ENCODE measurements at places on chromosomes 4 and X.

- DNase-seq: peak; percentile 15
These were observed 8.2 kb downstream of the RTL3 start for GRCh38 chrX:78650906-78651437.

DNA sequence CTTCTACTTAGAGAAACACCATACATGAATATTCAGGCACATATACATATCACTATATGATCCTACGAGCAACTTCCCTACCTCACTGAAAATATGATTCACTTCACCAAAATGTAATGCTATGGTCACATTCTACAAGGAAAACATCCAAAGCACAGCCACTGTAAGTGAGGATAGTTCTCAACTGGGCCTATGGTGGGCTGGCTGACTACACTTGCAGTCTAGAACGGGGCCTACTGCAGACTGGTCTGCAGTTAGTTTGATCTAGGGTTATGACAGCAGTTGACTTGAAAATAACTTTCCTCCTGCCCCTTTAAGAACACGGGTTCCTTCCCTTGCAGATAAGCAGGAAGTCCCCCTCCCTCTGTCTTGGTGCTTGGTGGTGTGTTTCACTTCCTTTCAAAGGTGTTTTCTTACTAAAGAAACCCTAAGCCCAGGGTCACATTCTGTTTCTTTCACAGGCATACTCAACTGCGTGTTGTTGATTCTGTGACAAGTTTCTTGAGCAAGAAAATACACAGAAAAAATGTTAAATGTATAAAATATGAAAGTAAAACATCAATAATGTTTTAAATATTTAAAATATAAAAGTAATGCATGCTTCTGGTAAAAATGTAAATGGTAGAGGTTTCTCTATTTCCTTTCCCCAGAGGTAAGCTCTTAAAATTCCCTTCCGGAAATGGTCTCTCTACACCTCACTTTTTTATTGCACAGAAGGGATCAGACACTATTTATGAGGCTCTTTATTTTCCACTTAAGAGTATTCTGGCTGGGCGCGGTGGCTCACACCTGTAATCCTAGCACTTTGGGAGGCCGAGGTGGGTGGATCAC lies 18.0 kb upstream of the TMSB4X start:
- peak; percentile 83 for DNase-seq

DNA sequence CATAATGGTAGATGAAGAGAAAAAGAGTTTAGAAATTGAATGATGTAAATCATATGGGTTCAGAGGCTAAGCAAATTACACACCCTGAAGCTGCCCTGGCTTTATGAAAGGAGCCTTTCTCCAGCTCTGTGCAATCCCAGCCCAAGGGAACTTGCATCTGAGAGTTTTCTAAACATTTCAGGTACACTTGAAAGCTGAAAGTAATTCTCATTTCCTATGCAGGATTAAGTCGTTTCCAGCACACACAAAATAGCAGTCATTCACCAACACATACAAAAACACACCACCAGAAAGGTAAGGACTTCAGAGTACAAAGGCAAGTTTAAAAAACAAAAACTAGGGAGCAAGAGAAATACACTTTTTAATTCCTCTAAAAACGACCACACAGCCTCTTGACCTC lies 1.7 kb downstream of the PDGFC start:
- no peak for DNase-seq

DNA sequence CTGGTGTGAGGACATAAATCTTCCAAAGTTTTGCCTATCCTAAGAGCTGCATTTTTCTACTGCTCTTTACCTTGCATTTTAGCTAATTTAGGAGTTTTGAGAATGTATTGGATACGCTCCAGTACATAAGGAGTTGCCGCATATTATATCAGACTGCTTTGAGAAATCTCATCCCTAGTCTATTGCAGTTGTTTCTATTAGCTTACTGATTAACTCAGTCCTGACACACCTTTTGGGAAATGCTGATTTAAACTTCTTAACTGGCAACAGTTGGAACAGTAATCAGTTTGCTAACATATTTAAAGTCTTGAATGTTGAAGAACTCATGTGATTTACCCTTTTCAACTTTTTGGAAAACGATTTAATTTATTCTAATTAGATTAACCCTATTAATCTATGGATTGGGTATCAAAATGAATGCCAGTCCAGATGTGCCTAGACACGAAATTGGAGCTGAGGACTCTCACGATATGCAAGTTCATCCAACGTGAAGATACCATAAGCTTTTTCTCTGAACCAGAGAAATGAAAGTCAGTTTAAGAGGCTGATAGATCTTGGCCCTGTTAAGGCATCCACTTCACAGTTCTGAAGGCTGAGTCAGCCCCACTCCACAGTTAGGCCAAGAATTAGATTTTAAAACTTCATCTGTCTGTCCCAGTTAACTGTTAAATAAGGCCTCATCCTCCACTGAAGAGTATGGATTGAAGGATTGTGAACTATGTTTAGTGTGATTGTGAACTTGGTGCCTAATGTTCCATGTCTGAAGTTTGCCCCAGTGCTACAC lies 90.0 kb downstream of the MAOA start:
- DNase-seq: no peak

- DNase-seq: peak; percentile 21
These were observed 128.5 kb downstream of the PRSS12 start for GRCh38 chr4:118224243-118224829.

DNA sequence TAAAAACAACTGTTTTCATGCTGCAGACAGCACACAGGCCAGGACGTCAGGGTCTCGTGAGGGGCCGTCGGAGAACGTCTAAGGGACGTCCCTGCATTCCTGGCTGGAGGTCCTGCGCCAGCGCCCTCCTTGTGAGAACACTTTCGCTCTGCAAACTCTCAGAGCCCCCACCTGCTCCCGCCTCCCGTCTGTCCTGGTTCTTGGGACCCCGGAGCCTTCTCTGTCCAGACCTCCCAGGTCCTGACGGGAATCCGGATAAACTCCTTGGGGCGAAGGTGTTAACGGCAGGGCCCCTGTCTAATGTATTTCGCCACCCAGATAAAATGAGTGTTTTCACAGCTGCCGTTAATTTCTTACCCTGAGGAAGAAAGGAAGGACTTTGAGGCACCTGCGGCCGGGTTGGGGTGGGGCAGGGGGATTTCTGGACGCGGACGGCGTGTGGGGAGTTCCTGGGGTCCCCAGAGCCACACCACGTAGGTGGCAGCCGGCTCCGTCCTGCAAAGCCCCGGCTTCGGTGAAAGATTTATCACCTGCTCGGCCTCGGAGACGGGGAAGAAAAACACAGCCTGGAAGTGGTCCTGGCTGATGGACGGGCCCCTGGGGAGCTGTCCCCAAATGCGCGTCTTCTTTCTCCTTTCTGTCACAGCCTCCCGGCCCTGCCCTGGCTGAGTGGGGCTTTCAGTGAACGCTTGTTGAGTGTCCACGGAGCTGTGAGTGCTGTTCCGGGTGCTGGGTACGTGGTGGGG lies 35.1 kb upstream of the PPP2R3B start:
- DNase-seq: no peak

All from CD4-positive, alpha-beta T cell treated with Interleukin-21 for 1 hour (primary cell).